ENCODE measurements at places on chromosomes 6 and 20.

DNA sequence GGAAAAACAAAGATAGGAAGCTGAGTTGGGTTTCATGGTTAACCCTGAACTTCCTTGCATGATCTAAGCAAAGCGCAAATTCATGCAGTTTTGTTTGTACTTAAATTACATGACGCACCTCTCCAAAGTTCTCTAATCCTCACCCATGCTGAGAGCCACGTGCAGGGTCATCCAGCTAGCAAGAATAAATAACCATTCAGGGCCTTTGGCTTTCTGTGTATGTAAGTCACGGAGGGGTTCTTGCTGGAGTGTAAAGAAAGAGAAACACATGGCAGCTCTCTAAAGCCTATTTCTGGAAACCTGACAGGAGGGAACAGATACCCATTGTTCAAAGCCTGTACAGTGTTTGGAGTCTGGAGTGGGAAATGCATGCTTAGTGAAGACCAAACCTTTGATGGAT, 171.7 kb upstream of the CCN2 start:
- DNase-seq = no peak

- DNase-seq = no peak
Observed at GRCh38 chr6:148997865-148998264, 251.0 kb downstream of the UST start.

GRCh38 chr20:15831201-15831600, 742.0 kb downstream of the KIF16B start:
- no peak for DNase-seq

DNA sequence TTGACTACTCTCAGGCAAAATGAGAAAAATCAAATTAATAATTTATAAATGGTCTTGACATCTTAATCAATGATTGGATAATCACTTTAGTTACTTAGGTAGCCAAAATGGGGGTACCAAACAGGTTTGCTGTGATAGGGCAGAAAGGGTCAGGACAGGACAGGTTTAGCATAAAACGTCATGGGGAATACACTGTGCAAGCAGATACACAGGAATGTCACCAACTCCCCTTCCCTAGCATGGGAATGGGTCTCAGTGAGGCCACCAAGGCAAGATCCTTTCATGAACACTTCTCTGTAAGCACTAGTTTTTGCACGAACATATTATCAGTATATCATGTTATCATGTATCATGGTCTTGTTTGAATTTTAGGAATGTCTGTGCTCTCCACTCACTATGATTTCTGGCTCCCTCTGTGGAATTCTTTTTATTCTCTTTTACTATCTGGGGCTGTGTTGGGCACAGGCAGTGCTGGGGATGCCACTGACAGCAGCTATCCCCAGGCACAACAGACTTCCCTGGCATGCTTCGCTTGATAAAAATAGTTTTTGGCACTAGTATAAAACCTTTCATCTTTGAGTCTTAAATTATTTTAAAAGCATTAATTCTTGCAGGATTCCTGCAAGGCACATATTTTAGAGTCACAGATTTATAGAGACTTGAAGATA, 18.3 kb downstream of the PTCHD4 start:
- DNase-seq = no peak

- no peak for DNase-seq
Observed at GRCh38 chr6:14046476-14047068, 71.0 kb upstream of the CD83 start.

GRCh38 chr6:143843677-143843999, 500 bp downstream of the LTV1 start:
- no peak for DNase-seq

GRCh38 chr6:2687456-2687855, 63.3 kb downstream of the MYLK4 start:
- no peak for DNase-seq

GRCh38 chr6:77633993-77634715, 18.7 kb upstream of the MEI4 start:
- DNase-seq = no peak

- no peak for DNase-seq
Observed at GRCh38 chr6:159098636-159099106, 53.9 kb upstream of the TAGAP start.

DNA sequence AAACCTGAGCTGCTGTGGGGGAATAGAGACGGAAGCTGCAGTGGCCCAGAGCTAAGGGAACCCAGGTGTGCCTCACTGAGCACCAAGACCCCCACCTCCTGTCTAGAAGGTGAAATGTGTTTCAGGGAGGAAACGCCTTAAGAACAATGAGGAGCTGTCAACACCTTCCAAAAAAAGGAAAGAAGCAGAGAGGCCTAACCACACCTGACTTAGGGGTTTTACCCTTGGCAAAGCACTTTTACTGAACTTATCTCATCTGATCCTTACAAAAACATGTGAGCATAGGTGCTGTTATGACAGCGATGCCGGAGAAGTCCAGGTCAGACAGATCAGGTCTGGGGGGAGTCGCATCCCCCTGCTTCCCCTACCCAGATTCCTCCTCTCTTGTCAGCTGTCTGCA, 16.1 kb upstream of the CDKN1A start:
- no peak for DNase-seq

DNA sequence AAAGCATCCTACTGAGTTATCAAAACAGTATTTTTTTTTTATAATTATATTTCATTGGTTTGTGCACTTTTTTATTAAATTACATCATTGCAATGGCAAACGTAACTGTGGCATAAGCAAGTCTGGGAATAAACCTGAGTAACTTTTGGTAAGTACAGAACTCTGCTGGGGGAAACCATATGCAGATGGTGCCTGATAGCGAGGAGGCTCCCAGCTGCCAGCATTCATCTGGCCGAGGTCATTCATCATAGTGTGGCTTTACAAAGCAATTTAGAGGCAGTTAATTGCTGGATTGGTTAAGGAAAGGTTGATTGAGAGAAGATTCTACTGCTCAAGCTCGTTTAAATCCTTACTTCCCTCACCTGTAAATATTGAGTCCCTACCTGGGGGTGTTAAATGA, 52.6 kb downstream of the HECA start:
- no peak for DNase-seq

DNA sequence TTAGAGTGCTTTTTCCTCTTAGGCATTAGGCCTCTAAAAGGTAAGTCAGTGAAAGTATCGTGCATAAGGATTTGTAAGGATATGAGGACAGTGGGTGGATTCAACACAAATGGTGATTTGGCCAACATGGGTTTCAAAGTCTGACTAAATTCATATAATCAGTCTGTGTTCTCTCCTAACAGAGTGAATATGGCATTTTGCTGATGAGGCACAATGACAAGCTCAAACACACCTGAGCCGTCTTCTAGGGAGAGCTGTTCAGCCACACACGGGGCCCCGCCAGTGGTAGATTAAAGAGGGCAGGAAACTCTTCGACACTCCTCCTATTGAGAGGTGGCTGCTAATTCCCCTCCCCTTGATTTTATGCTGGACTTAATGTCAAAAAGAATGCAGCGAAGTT, 59.5 kb upstream of the PROKR2 start:
- DNase-seq = no peak

- no peak for DNase-seq
Observed at GRCh38 chr6:53754330-53754729, 40.5 kb upstream of the LRRC1 start.

DNA sequence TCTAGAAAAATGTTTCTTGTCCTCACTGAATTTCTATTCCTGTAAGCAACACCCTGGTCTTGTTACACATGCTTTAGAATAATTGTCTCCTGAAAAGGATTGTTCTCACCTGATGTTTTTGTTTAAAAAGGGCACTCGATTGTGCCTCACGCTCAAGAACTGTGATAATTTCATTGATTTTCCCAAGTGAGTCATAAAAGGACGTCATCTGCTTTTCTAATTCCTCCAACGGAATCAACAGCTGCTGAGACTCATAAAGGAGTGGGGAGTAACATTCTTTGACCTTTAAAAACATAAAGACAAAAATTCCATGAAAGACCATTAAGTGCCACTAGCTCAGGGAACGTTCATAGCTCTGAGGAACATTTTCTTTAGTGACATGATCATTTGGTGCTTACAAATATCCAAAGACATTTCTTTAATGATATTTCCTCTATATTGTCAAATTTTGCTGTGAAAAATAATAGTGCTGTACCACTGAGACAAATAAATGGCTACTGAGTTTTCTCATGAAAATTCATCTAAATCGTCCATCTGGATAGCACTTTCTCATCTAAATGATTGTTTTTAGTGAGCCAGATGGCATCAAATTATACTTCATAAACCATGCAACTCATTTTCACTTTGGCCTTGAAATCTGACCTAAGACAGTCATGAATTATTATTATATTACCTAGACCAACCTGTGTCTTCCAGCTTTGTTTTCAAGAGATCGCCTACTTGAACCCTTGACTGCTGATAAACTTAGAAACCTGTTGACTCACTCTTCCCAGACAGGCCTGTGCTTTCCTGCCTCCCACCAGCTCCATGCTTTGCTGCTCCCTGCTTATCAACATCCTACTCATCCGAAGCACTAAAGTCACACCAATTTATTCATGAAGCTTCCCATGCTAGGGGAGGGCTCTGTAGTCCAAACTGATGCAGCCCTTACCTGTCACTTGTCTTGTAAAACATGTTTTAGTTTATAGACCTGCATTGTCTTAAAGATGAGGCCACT, 178.2 kb downstream of the SYNE1 start:
- DNase-seq = no peak

- DNase-seq = no peak
Observed at GRCh38 chr6:2796861-2797260, 31.7 kb downstream of the WRNIP1 start.

GRCh38 chr6:131728296-131728939, 17.6 kb upstream of the CTAGE9 start:
- DNase-seq = no peak

DNA sequence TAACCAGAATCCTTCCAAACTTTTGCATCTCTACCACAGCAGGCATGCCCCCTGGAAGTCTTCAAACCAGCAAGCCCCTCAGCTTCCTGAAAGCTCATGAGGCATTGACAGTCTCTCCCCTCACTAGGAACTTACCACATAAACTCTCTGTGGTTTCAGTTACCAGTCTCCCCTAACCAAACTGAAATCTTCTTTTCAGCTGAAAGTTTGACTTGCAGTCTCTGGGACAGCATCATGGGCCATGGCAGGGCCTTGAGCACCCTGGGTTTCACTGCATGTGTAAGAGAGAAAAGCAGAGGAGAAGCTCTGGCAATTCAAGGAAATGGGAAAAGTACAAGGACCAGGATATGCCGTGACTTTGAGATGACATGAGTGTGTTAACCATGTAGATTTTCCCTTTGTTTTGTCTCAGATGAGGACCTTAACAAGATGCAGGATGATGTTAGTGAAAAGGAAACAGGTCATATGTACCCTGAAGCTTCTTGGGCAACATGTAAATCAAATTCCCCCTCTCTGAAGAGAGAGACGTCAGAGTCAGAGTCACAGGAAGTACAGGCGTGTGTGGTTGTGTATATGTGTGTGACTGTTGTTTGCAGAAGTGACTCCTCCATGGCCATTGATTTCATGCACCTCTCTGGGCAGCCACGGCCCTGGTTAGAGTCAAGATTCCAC, 106.3 kb downstream of the TNFRSF21 start:
- DNase-seq = no peak
